Erythroblast (primary cell): ENCODE measurements at places on chromosomes 2 and 18.

- DNase-seq: no peak
These were observed 97.4 kb upstream of the LHCGR start for GRCh38 chr2:48852938-48853337.

- no peak for DNase-seq
These were observed 81.5 kb upstream of the YWHAQ start for GRCh38 chr2:9712263-9712662.

DNA sequence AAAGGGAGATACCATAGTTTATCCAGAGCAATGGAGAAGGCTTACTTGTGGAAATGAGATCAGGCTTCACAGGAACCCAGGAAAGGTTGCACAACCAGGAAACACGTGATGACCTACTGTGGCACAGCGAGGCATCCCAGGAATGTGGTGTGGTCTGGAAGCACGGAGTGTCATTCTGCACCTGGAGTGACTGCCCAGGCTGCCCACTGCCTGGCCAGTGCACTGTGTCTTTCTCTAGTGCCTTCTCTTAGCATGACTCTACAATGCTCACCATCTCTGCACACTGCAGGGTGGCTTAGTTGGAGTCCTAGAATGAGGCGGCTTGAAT is 48.9 kb downstream of the CHST9 start:
- no peak for DNase-seq

GRCh38 chr2:237485304-237485703 is 1.7 kb upstream of the MLPH start:
- no peak for DNase-seq

- DNase-seq: no peak
These were observed 301.3 kb downstream of the ZNF407 start for GRCh38 chr18:74898965-74899364.

DNA sequence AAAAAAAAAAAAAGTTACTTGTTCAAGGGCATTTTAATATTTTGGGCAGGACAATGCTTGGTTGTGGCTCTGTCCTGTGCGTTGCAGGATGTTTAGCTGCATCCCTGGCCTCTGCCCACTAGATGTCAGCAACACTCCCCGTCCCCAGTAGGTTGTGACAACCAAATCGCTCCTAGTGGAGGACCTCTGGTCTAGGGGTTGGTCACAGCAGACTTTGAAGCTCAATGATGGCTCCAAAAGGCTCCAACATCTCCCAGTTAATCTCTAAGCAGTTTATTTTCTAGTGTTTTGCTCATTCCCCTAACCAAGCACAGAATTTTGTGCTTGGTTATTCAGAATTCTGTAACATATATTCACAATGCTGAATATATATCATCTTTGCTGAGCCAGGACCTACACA is 67.0 kb downstream of the CHRNA1 start:
- DNase-seq: peak; percentile 42

DNA sequence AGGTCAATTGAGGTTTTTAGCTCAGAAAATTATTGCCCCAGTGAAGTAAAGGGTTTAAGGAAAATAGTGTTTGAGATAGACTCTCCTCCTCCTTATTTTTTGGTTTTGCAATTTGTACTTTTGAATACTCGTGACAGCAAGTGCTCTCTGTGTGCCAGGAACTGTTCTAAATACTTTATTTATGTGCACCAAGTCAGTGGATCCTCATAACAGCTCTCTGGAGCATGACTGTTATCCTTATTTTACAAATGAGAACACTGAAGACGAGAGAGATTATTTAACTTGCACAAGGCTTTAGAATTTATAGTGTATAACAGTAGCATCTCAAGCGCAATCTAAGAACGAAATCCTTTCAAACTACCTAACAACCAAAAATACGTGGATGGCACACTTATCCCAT is 24.7 kb downstream of the BABAM2 start:
- DNase-seq: no peak

- DNase-seq: no peak
These were observed 135.8 kb downstream of the IKZF2 start for GRCh38 chr2:213015387-213016165.

- DNase-seq: peak; percentile 13
These were observed 8.4 kb downstream of the DHRS9 start for GRCh38 chr2:169077674-169078240.

GRCh38 chr2:121529439-121530211 is 1.1 kb upstream of the RNU4ATAC start:
- peak; percentile 71 for DNase-seq

GRCh38 chr2:105840933-105841332 is 96.2 kb downstream of the NCK2 start:
- no peak for DNase-seq

DNA sequence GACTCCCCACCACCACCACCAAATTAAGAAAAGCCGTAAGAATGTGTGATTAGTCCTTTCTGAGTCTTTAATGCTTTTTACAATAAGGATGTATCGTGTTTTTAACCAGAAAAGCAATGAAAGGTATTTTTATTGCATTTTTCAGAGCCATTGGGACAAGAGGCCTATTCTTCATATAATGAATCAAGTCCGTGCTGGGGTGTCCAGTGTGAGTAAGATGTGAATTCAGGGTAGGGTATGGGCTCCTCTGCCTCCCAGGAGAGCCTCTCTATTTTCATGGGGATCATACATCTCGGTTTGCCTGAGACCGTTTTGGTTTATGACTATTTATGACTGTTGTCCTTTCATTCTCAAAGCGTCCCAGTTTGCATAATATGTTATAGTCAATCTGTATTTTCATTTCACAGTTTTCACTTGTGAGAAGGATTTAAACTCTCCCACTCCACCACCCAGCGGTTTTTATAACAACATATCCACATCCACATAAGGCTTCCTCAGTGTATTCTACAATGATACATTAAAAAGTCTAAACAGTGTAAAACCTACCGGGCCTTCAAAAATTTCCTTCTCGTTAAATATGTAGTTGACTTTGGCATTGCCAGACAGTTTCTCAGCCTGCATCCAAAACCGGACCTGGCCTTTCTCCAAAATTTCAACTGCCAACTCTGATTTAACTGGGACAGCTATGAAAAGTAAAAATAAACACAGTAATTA is 80.8 kb upstream of the LPIN2 start:
- DNase-seq: no peak

- DNase-seq: no peak
These were observed 8.0 kb downstream of the SNORC start for GRCh38 chr2:232877940-232878511.

GRCh38 chr2:174774886-174775285 is 10.6 kb upstream of the CHRNA1 start:
- DNase-seq: no peak

GRCh38 chr2:153388246-153388645 is 90.3 kb downstream of the RPRM start:
- no peak for DNase-seq

- DNase-seq: no peak
These were observed 46.7 kb downstream of the GPC1 start for GRCh38 chr2:240482141-240482540.

DNA sequence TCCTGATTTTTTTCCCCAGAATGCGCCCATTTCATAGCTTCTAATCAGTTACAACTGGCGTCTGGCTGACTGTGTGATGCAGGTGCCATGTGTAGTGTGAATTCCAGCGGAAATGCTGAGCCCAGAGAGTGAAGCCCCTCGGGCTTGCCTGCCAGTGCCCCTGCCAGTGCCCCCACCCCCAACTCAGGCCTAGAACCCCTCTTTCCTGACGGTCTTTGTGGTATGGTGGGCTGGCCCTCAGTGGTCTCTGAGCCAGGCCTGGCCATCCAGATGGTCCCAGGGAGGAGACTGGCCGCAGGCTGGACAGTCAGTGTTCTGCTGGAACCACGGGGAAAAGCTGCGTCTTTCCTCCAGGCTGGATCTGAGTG is 3.1 kb downstream of the RAMP1 start:
- DNase-seq: no peak

GRCh38 chr2:154813636-154814035 is 115.1 kb downstream of the KCNJ3 start:
- no peak for DNase-seq

DNA sequence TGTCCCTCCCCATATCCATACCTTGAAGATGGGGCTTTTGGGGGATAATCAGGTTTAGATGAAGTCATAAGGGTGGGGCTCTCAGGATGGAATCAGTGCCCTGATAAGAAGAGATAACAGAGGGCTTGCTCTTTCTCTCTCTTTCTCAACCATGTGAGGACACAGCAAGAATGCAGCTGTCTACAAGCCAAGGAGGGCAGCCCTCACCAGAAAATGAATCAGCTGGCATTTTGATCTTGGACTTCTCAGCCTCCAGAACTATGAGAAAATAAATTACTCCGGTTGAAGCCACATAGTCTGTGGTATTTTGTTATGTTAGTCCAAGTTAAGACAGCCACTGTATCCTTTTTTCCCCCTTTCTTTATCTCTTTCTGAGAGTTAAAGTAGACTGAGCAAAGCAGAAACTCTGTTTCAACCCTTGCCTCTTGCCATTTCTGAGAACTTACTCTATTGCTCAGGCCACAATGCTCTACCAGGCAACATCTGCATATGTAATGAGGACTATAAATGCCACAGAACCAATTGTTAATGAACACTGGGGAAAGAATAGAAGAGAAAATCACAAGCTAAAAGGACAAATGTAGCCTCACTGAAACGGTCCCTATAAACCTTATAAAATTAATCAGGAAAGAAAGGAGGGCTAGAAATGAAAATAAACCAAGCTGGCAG is 56.9 kb downstream of the SRBD1 start:
- peak; percentile 12 for DNase-seq

- DNase-seq: no peak
These were observed 416.2 kb upstream of the LYPD1 start for GRCh38 chr2:133086176-133086575.

DNA sequence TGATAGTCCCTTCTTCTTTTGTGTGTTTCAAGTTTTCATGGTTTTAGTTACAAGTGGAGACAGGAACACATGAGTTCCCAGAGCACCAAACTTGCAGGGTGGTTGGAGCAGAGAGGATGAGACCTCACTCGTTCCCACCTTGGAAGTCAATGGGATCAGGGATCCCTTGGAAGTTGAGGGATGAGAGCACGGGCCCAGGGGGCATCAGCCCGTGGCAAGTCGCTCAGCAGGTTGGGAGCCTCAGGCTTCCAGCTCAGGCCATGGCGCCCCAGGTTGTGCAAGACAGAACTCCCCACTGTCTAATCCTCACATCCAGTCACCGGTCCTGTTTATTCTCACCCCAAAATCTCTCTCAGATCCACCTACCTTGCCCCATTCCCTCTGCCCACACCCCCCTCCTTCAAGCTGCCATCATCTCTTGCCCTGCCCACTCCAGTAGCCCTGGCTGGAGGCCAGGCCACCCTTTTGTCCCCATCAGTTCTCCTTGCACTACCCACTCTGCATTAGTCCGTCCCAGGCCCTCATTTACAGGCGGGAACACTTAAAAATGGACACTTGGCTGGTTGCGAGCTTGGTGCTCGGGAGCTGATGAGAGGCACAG is 37.6 kb upstream of the FOSL2 start:
- no peak for DNase-seq

DNA sequence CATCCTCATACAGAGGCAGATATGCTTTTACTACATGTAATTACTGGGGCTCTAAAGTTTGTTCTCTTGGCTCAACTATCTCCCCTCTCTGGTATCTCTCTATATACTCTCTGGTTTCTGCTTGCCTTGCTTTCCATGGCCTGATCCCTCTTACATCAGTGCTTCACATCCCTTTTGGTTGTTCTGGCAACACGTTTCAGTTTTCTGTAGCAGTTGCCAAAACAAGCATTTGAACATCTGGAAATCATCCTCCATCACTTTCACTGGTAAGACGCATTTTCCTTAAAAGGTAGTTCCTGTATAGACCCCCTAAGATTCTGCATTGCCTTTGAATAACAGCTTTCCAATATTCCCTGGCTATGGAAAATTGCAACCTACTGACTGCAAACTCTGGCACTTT is 25.9 kb downstream of the COL5A2 start:
- peak; percentile 5 for DNase-seq

GRCh38 chr2:65062843-65063825 is 6.9 kb downstream of the CEP68 start:
- no peak for DNase-seq

DNA sequence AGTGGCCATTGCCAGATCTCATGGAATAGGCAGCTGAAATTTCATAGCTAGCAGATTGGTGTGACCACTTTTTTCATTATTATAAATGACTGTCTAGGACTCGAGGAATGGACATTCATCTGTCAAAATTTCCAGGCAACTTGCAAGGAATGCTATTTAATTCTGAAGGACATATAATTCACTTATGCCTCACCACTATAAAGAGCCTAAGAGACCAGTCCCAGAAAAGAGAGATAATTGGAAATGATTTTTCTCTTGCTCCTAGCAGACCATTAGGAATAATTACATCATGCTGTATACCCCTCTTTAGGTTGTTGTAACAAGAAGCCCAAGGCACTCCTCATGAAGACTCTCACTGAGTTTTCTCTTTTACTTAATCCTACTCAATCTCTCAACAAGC is 557.4 kb upstream of the RAB6C start:
- DNase-seq: no peak
